ENCODE measurements at places on chromosomes 5 and 9.

DNA sequence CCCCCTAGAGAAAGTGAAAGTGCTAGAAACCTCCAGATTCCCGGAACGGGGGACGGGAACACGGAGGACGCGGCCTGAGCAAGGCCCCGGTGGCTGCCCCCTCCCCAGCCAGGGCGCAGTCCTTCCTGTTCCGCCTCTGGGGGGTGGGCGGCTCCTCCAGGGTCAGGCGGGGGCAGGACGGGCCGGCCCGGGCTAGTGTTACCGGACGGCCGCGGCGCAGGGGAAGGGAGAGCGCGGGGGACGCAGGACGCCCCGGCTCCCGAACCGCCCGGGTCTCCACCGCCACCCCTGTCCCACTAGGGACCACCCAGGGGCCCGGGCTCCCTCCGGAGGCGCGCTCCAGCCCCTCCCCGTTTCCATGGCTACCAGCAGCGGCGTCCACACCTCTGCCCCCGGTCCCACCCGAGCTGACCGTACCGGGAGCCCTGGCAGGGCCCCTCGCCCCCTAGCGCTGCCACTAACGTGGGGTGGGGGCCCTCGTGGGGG is 579 bp downstream of the SLC12A7 start:
- peak; percentile 32 for DNase-seq

GRCh38 chr5:1835431-1835830 is 34.2 kb downstream of the NDUFS6 start:
- DNase-seq, result no peak

- no peak for DNase-seq
Measured at GRCh38 chr5:6504677-6505415, 56.2 kb downstream of the UBE2QL1 start.

DNA sequence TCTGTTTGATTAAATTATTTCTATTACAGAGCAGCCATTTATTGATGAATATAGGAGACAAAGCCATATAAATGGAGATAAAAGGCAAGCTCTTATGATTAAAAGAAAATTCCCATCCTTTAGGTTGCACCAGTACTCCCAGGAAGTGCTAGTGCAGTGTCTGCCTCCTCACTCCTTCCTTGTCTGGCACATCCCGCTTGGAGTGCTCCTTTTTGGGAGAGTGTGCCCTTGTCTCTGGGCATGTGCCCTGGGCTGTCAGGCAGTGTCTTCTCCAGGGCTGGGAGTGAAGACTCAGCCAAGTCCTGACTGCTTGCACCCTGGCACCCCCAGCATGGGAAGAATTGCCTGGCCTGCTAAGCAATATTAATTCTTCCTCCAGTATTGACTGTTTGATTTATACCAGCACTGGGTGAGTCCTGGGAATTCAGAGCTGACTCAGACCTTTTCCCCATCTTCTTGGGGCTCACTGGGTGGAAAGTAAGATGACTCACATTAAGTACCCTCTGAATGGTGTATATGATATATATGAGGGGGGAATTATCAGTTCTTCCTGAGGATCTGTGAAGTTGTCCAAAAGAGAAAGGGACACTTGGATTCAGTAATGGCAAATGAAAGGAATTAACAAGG is 62.1 kb downstream of the ZSWIM6 start:
- no peak for DNase-seq

GRCh38 chr9:97636903-97637302 is 3.3 kb downstream of the NCBP1 start:
- no peak for DNase-seq

DNA sequence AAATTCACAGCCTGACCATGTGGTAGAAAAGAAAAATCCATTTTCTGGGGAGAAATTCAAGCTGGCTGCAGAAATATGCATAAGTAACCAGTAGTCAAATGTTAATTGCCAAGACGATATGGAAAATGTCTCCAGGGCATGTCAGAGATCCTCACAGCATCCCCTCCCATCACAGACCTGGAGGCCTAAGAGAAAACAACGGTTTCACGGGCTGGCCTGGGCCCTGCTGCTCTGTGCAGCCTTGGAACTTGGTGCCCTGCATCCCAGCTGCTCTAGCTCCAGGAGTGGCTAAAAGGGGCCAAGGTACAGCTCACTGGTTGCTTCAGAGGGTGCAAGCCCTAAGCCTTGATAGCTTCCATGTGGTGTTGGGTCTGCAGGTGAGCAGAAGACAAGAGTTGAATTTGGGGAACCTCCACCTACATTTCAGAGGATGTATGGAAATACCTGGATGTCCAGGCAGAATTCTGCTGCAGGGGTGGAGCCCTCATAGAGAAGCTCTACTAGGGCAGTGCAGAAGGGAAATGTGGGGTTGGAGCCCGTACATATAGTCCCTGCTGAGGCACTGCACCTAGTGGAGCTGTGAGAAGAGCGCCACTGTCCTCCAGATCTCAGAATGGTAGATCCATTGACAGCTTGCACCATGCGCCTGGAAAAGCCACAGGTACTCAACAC is 49.7 kb downstream of the PTBP3 start:
- no peak for DNase-seq

DNA sequence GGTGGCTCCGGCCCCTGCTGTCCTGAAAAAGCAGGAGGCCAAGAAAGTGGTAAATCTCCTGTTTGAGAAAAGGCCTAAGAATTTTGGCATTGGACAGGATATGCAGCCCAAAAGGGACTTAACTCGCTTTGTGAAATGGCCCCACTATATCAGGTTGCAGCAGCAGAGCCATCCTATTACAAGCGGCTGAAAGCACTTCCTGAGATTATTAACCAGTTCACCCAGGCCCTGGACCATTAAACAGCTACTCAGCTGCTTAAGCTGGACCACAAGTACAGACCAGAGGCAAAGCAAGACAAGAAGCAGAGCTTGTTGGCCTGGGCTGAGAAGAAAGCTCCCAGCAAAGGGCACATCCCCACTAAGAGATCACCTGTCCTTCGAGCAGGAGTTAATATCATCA is 89.7 kb downstream of the MLLT3 start:
- no peak for DNase-seq

DNA sequence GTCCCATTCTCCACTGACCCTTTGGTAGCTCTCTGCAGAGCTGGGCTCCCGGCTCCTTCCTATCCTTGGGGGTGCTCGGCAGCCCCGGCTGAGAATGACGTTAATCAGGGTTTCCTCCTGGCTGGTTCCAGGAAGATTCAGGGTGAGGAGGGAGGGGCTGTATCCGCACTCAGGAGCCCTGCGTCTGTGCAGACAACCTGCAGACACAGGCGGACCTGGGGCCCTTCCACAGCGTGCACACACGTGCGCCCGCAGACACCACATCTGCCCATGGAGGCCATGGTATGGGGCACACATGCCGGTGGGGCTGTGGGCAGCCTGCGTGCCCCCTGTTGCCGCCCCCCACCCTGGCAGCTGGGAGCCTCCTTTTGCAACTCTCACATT is 66.6 kb upstream of the RNU6ATAC start:
- no peak for DNase-seq

DNA sequence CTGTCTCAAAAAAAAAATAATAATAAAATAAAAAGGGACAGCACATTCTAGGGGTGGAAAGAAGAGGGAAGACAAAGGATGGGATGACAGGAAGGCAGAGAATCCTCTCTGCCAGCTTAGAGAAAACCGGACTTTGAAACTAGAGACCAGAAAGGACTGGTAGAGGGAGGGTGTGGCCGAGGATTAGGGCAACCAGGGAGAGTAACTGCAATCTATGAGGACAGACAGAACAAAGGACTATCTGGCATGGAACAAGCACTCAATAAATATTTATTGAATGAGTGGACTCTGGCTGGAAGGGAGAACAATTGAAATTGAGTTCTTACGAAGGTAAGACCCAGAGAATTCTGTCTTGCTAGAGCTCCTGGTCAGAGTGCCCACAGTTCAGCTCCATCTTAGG is 2.4 kb downstream of the GBA2 start:
- DNase-seq, result no peak

Measured in progenitor cell of endocrine pancreas (in vitro differentiated cells).